ENCODE measurements at places on chromosomes 2 and 18.

- DNase-seq: no peak
These were observed 31.5 kb upstream of the RASGRP3 start for GRCh38 chr2:33444967-33445366.

DNA sequence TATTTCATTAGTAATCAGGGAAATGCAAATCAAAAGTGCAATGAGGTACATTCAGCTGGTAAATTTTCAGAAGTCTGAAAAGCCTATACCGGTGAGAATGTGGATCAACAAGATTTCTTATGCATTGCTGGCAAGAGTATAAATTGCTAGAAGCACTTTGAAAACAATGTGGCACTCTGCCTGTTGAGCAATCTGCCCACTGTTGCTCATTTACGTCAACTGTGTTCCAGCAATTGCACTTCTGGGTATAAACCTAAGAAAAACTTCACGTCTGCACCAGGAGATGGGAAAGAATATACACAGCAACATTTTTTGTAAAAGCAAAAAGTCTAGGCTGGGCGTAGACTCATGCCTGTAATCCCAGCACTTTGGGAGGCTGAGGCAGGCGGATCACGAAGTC lies 40.8 kb downstream of the MTERF4 start:
- DNase-seq: no peak

- DNase-seq: no peak
These were observed 47.9 kb upstream of the TTN start for GRCh38 chr2:178855151-178855550.

DNA sequence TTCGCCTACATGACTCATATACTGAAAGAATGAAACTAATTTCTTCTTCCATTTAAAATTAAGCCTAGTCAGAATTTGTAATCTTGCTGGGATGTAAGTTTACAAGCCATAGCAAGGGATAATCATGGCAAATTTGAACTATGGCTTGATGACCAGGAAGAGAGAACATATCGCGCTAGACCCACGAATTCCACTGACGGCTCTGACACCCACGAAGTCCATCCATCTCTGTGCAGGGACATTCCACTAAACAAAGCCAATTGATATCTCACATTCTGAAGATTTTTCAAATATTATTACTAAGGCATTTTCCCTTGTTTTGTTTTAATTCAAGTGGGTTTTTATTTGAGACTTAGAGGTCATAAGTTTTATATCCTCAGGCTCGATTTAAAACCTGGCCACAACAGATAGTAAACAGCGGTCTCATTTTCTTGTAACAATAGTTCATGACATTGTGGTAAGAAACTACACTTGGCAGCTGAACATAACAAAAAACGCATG lies 113.0 kb downstream of the QPCT start:
- no peak for DNase-seq

DNA sequence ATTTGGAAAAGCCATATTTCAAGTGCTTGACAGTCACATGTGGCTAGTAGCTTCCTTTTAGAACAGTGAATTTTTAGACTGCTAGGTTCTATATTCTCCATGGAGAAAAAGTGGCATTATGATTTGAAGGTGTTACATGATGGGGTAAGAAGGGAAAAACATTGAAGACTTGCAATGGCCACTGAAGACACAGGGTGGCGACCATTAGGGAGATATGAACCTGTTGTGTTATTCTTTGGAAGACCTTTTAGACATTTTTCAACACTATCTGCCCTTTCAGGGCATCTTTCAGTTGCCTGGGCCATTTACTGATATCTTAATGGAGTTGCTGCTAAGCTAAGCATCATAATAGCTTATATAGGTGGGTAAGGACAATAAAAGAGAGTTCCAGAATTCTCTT lies 1387.2 kb downstream of the SUCLG1 start:
- DNase-seq: no peak

- no peak for DNase-seq
These were observed 9.4 kb downstream of the KHK start for GRCh38 chr2:27095745-27096651.

DNA sequence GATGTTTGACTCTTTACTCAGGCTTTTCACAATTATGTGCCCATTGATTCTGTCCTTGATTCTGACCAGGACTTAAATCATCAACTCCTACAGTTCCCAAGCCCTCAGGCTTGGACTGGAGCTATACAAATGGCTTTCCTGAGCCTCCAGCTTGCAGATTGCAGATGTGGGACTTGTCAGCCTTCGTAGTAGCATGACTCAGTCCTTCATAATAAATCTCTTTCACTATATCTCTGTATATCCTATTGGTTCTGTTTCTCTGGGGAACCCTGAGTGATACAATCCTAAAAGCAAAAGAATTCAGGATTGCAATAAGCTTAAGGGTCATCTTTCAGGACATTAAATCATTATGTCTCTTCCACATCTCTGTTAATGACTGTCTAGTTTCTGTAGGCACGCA lies 356.6 kb downstream of the RIT2 start:
- DNase-seq: no peak

DNA sequence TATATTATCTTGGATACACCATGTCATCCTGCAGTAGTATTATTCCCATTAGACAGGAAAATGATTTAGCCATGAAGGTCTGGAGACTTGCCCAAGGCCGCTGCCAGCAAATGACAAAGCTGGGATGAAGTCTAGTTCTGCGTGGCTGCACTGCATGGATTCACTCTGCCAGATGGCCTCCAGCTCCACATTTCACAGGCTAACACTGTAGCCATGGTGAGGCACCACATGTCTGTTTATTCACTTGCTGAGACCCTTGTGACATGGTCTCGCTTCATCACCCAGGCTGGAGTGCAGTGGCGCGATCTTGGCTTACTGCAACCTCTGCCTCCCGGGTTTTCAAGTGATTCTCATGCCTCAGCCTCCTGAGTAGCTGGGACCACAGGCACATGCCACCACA lies 31.5 kb upstream of the SCG2 start:
- DNase-seq: no peak

GRCh38 chr2:2187196-2187595 lies 143.9 kb downstream of the MYT1L start:
- no peak for DNase-seq

- DNase-seq: no peak
These were observed 245.7 kb downstream of the SP3 start for GRCh38 chr2:173719471-173719870.

GRCh38 chr2:151334082-151334815 lies 23.1 kb upstream of the TNFAIP6 start:
- DNase-seq: no peak

GRCh38 chr2:171171808-171172207 lies 11.1 kb upstream of the TLK1 start:
- DNase-seq: no peak

- DNase-seq: no peak
These were observed 437.2 kb upstream of the ID2 start for GRCh38 chr2:8244639-8245038.

GRCh38 chr2:8662239-8662879 lies 19.5 kb upstream of the ID2 start:
- DNase-seq: no peak

- DNase-seq: no peak
These were observed 2.9 kb upstream of the MEIS1 start for GRCh38 chr2:66431846-66432587.

- no peak for DNase-seq
These were observed 14.3 kb upstream of the RAPH1 start for GRCh38 chr2:203549406-203549805.

- no peak for DNase-seq
These were observed 5.4 kb downstream of the IL1R1 start for GRCh38 chr2:102147935-102148334.

DNA sequence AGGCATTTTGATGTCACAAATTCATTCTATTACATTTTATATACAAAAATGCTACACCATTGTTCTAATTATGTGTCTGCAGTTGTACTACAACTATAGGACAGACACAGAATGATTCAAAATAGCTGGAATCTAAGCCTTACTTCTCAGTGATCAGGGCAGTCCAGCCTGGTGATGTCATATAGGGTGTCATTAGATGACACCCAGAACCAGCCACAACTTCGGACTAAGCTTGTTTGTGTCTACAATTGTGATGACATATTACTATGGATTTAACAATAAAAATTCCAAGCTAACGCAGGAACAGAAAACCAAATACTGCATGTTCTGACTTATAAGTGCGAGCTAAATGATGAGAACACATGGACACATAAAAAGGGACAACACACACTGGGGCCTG lies 31.0 kb downstream of the M1AP start:
- no peak for DNase-seq

DNA sequence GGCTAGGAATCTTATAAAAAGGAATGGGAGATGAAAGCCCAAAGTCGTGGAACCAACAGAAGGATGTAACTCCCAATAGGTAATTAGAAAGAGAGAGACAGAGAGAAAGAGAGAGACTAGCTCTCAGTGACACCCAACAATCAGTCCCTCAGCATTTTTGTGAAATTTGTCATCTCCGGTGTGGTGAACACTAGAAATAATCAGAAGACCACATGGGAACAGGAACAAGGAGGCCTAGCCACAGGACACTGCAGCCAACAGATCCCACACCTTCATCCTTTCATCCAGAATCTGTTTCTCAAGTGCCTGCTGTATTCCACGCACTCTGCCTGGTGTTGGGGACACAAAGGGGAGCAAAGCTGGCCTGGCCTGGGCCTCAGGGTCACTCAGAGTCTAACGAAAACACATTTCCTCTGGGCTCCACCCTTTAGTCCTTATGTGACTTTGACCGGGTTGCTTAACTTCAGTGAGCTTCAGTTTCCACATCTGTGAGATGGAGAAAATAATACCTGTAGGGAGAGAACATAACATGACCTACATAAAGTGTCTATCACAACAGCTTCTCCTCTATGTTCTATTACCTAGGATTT lies 53.1 kb downstream of the EHD3 start:
- no peak for DNase-seq

DNA sequence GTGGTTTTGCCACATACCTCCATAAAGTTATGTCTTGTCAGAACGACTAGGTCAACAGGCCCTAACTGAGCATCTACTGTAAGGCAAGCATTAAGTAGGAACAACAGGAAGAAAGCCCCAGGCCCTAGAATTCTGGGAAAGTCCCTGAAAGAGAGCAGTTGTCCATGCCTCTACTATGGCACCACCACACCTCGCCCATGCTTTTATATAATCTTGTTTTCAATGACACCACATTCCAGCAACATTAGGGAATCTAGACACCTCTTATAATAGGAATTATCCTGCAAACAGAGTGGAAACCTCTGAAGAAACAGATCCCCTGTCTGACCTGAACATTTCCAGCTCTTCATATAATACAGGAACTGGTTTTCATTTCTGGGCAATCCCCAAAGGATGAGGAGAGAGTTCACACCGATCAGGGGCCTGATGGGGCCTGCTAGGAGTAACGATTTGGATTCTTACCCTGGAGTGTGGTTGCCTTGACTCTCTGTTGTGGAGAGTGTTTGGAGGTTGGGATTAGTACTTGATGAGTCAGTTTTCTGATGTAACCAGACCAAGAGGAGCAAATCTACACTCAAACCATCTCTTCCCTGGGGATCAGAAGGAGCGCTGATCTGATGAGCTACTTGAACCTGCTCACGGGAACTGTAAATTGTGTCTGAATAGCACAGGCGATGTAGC lies 31.9 kb upstream of the CEP68 start:
- no peak for DNase-seq

GRCh38 chr18:50707855-50708469 lies 111.9 kb downstream of the MRO start:
- no peak for DNase-seq

GRCh38 chr2:7026742-7027141 lies 109.5 kb downstream of the RNF144A start:
- no peak for DNase-seq

DNA sequence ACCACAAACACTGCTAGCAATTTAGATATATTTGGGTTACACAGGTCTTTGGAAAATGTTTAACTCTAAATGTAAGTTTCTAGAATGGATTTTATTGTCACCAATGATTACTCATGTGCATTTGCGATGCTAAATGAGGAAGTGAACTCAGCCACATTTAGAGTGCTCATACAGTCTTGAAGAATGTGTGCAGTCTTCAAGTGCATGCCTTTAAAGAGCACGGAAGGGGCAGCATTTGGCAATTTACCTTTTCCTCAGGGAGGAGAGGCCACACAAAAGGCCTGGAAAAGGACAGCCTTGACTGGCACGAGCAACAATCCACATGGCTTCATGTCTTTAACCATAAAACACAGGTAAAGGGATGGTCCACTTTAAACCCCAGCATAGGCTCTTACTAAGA lies 78.5 kb upstream of the STK17B start:
- no peak for DNase-seq

DNA sequence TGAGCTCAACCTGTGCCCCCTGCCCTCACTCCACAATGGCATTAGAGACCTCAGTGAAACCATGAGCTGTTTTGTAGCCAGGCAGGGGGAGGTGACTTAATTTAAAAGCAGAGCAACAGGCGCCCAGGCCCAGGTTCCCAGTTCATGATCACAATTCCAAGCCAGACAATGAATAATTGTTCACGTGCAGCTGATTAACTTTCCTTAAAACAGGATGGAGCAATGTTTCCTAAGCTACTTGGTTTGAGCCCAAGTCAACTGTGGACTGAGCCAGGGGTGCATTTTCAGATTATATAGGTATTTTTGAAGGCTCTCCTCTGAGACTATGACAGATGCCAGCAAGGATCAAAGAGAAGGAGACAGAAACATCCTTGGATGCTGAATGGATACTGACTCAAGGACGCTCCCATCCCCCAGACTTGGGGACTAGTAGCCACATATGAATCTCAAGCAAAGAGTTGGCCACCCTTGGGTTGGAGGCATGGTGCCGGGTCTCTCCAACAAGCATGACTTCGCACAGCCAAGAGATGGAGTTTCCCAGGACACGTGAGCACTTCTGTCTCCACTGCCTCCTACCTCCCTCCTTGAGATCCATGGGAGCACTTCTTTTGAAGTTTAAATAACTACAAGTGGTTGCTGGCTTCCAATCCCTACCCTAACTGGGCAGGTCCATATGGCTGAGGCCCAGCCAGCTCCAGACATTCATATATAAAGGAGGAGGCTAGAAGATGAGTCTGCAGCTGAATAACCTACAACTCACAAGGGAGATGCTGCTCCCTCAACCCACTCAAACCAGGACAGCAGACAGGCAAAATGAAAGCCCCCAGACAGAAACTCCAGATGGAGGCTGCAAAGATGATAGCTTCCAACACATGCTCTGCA lies 12.7 kb downstream of the SMAD7 start:
- DNase-seq: no peak

DNA sequence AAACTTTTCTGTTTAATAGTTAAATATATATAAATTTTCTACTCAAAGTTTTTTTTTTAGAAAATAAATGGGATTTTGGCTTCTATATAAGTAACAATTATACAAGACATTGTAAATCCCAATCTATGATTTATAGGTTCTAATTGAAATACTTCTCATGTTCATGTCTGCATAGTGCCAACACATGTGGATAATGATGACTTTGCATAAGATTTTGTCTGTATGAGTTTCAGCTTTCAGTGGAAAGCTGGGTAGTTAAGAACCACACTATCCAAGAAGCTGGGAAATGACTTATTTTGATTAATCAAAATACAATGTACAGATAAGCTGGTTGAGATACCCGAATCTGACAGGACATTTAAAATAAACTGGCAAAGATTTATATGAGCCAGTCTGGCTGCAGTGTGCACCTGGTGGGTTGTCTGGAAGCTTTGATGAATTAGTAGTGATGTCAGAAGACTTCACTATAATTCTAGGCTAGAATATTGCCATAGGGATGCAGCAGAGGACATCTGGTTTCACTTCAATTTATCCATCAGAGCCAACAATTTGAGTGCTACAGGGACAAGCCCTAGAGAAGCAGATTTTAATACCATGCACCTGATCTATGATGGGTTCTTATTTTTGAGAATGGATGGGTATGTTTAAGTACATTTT lies 45.4 kb downstream of the EML6 start:
- no peak for DNase-seq
